ENCODE measurements at places on chromosomes 7 and 10. TPM values are rescaled to one million over a fixed set of nuclear protein-coding genes. Genes with fewer than 3 reads are reported as not detected.

DNA sequence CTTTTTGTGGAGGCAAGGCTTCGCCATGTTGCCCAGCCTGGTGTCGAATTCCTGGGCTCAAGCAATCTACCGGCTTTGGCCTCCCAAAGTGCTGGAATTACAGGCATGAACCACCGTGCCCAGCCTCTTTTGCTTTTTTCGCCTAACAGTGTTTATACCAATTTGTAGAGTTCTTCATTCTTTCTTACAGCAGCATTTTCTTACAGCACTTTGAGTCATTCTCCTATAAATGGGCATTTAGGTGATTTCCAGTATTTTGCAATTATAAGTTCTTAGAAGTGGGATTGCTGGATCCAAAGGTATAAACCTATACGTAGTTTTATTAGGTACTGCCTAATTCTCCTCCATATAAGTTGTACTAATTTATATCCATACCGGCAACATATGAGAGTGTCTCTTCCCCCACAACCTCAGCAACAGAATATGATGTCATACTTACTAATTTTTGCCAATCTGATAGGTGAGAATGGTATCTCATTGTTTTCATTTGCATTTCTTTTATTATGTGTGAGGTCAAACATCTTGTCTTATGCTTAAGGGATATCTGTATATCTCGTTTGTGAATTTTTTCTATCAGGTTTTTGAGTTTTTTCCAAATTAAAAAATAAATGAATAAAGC is 39.1 kb downstream of the SUFU start:
- H3K27me3 ChIP-seq: no peaks in the 10 kb centered on the region
- no peak overlapping the region for H3K27ac ChIP-seq
- H3K4me3 ChIP-seq: no peak overlapping the region
- no peak for DNase-seq

DNA sequence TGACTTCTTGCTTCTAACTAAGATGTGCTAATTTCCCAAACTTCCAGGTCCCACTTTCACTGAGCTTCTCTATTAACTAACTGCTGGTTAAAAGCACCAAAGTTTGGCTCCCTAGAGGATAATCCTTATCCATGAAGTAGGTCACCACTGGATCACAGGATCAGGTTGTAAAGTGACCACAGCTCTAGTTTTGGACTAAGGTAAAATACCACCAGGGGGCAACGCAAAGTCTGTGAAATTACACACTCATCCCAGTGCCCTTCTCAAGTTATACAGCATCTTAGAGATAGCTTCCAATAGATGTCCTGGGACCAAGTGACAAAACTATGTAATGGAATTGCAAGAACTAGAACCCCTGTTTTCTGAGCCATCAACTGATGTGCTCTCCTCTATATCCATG is 116.4 kb upstream of the ASAH2 start:
- H3K27me3 ChIP-seq: no peaks in the 10 kb centered on the region
- no peak overlapping the region for H3K27ac ChIP-seq
- no peaks in the 10 kb centered on the region for H3K4me1 ChIP-seq
- DNase-seq: peak; percentile 28

DNA sequence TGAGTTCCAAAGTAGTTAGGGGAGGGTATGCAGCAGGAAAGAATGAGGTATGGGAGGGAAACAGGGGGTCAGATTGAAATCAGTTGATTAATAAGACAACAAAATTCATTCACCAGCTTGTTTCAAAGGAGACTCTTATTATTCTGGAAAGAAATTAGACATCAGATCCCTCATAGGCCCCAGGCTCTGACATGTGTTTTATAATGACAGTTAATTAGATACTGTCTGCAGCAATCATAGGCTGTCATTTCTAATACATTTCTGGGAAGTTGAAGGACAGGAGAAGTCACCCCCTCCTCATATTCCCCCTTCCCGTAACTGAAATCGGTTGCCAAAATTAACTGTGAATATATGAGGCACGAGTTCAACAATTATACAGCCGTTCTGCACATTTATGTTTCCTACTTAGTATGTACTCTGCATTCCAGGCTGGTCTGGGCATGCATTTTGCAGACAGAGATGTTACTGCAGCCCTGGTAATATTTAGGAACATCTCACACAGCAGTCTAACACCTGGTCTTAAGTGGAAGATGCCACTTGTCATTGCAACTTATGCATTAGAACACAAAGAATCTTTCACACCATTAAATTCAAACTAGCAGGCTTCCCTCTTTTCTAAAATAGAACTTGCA is 355.2 kb upstream of the LRGUK start:
- no peak for DNase-seq
- H3K36me3 ChIP-seq: no peaks in the 10 kb centered on the region
- no peaks in the 10 kb centered on the region for H3K4me1 ChIP-seq
- H3K4me3 ChIP-seq: no peak overlapping the region

GRCh38 chr7:7702826-7703225 is 15.6 kb downstream of the RPA3 start:
- H3K36me3 ChIP-seq: no peaks in the 10 kb centered on the region
- no peaks in the 10 kb centered on the region for H3K27me3 ChIP-seq

- no peaks in the 10 kb centered on the region for H3K27me3 ChIP-seq
- H3K4me1 ChIP-seq: peaks cover 15% of the 10 kb centered on the region
- H3K36me3 ChIP-seq: peaks cover 53% of the 10 kb centered on the region
- H3K27ac ChIP-seq: no peak overlapping the region
- no peak for DNase-seq
Measured at GRCh38 chr7:135166338-135166990, 4.0 kb downstream of the CYREN start.

DNA sequence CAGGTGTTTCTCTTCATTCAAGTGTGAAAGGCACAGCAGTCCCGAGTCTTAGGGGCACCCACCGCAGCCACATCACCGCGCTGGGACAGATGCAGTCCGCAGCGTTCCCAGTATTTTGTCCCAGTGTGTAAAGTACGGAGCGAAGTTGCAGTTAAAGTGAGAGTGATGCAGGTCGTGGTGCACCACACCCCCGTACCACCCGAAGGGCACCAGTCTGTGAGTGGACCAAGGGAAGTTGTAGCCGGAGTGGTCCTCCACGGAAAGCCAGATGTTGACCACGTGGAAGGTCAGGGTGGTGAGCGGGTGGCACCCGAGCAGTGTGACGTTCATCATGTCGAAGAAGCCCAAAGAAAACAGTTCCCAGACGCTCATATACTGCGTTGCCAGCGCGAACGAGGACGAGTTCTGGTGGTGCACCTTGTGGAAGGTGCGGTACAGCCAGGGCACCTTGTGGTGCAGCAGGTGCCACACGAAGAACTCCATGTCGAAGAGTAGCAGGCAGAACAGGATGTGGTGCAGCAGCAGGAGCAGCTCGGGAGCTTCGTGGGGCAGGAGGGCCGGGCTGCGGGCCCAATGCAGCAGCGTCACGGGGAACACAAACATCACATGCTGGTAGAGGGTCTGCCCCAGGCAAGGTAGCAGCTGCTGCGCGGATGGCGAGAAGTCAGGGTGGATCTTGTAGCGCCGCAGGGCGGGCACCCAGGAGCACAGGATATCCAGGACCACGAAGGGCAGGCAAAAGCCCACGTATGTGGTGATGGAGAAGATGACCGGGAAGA is 526 bp downstream of the CH25H start:
- no peaks in the 10 kb centered on the region for H3K36me3 ChIP-seq
- H3K4me1 ChIP-seq: no peaks in the 10 kb centered on the region
- peak overlapping the region; percentile 15 for H3K4me3 ChIP-seq
- H3K27me3 ChIP-seq: peaks cover 6% of the 10 kb centered on the region

- no peak overlapping the region for H3K27ac ChIP-seq
- no peaks in the 10 kb centered on the region for H3K27me3 ChIP-seq
- H3K4me1 ChIP-seq: no peaks in the 10 kb centered on the region
- no peak overlapping the region for H3K4me3 ChIP-seq
Measured at GRCh38 chr10:86642021-86642420, 12.3 kb upstream of the OPN4 start.

- no peaks in the 10 kb centered on the region for H3K36me3 ChIP-seq
- H3K4me1 ChIP-seq: no peaks in the 10 kb centered on the region
- H3K27ac ChIP-seq: no peak overlapping the region
- no peak for DNase-seq
- no peak overlapping the region for H3K4me3 ChIP-seq
Measured at GRCh38 chr10:97814996-97815395, 34.6 kb upstream of the GOLGA7B start.

GRCh38 chr10:10958041-10958440 is 59.6 kb upstream of the CELF2 start:
- H3K36me3 ChIP-seq: no peaks in the 10 kb centered on the region
- H3K4me3 ChIP-seq: no peak overlapping the region
- no peaks in the 10 kb centered on the region for H3K4me1 ChIP-seq
- H3K27ac ChIP-seq: no peak overlapping the region
- DNase-seq: no peak
- H3K27me3 ChIP-seq: no peaks in the 10 kb centered on the region

GRCh38 chr7:123961771-123962170 is 36.7 kb downstream of the SPAM1 start:
- H3K36me3 ChIP-seq: no peaks in the 10 kb centered on the region
- DNase-seq: no peak
- no peak overlapping the region for H3K27ac ChIP-seq
- no peaks in the 10 kb centered on the region for H3K27me3 ChIP-seq
- no peak overlapping the region for H3K4me3 ChIP-seq

DNA sequence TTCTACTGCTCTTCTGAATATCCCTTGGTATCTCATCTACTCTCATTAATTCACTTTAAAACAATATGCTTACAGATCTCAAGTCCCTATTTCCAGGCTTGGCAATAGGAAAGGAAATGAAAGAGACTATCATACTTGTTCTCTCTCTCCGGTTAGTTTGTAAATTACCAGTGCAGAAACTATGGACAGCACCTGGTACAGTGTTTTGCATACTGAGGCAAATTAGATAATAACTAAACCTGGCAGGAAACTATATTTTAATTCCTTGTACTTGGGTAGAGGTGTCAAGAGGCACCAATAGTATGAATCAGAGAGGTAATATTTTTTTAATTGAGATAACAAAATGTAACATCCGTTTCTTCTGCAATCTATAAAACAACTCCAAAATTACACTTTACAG is 97.7 kb upstream of the TMEM196 start:
- DNase-seq: no peak
- no peak overlapping the region for H3K4me3 ChIP-seq
- H3K27ac ChIP-seq: no peak overlapping the region
- H3K36me3 ChIP-seq: no peaks in the 10 kb centered on the region

- H3K4me1 ChIP-seq: no peaks in the 10 kb centered on the region
- H3K27me3 ChIP-seq: no peaks in the 10 kb centered on the region
- DNase-seq: no peak
- no peaks in the 10 kb centered on the region for H3K36me3 ChIP-seq
Measured at GRCh38 chr10:90652519-90652918, 205.3 kb downstream of the HTR7 start.

GRCh38 chr7:142851269-142851668 is 3.6 kb upstream of the EPHB6 start:
- no peaks in the 10 kb centered on the region for H3K4me1 ChIP-seq
- no peaks in the 10 kb centered on the region for H3K27me3 ChIP-seq
- no peak overlapping the region for H3K4me3 ChIP-seq

DNA sequence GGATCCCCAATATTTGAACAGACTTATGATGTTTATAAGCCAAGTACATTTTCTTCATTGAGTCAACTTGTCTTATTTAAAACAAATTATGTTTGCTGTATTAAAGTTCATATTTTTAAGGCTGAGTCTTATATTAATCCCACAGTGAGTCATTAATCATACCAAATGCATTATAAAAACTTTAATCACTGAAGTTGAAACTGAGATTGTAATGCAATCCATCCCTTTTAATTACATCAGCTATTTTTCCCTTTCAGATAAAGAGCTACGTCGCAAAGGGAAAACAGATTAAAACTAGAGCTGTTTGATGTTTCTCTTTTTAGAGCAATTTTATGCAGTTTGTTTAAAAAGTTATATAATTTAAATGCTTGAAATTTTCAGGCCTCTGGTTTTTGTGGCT is 183.0 kb downstream of the ARID5B start:
- peaks cover 40% of the 10 kb centered on the region for H3K4me1 ChIP-seq
- H3K27ac ChIP-seq: no peak overlapping the region
- DNase-seq: no peak
- no peaks in the 10 kb centered on the region for H3K27me3 ChIP-seq
- H3K4me3 ChIP-seq: no peak overlapping the region

SLC16A9 gene
- 0.22 TPM for polyA plus RNA-seq

C1GALT1 gene
- 10.0 TPM for polyA plus RNA-seq

SPDYE5 gene
- not detected for polyA plus RNA-seq

HMX3 gene
- not detected for polyA plus RNA-seq

TMUB1 gene
- polyA plus RNA-seq: 144 TPM

NRG3 gene
- polyA plus RNA-seq: 0.72 TPM

ASB10 gene
- polyA plus RNA-seq: not detected

Data from small intestine (tissue), 16 donors.